ENCODE measurements at places on chromosomes 3 and 15.

DNA sequence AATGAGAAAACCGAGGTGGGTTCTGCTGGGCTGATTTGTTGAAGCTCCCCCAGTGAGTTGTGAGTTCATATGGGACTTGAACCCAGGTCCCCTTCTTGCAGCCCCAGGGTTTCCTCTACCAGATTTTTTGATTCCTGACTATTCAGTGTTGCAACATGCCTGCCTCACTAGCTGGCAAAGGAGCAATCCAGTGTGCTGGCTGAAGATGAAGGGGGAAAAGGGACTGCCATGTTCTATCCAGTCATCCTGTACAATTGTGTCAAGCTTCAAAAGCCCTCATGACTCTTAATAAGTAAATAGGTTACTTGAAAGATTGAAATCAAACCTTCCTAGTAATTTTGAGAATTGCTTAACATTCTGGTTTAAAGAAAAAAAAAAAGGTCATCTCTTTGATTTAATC lies 211.5 kb upstream of the TP63 start:
- DNase-seq: peak; percentile 1

- no peak for DNase-seq
Measured at GRCh38 chr15:60889006-60889405, 340.1 kb downstream of the RORA start.

DNA sequence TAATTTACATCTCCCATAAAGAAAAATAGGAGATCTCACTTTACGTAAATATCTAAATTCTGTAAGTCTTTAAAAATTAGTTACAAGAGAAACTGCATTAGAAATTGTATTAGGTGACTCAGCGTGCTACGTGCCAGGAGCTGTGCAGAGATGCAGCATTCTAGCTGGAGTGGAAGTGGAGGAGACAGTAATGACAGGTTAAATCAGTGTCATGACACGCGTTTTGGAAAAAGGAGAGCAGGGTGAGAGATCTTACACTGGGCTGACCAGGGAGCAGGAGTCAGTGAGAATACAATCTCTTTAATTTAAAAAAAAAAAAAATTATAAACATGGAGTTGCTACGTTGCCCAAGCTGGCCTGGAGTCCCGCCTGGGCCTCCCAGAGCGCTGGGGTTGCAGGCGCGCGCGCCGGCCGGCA lies 635 bp downstream of the TUBGCP5 start:
- DNase-seq: peak; percentile 83

- DNase-seq: peak; percentile 82
Measured at GRCh38 chr3:101011136-101011535, 17.9 kb upstream of the ABI3BP start.

GRCh38 chr3:120428924-120429323 lies 21.9 kb downstream of the FSTL1 start:
- DNase-seq: peak; percentile 71

DNA sequence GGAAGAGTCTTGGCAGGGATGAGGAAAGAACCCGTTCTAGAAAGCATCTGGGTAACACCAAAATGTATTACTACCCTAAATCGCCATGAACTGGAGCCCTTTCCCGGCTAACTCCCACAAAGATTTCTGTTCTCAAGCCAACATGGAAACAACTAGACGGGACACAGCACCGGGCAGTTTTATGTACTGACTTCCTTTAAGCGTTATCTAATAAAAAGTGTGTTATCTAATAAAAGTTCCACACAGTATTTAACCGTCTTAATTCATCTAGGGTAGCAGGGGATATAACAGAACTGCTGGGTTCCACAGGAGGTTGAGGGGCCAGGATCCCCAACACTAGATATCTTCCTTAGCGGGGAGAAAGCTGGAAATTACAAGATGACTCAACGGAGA lies 347 bp upstream of the C3orf62 start:
- peak; percentile 56 for DNase-seq

- no peak for DNase-seq
Measured at GRCh38 chr3:12375572-12375971, 86.7 kb downstream of the PPARG start.

GRCh38 chr15:42083605-42083908 lies 10.8 kb downstream of the PLA2G4D start:
- no peak for DNase-seq

- no peak for DNase-seq
Measured at GRCh38 chr15:49813625-49814024, 192.8 kb downstream of the DTWD1 start.

DNA sequence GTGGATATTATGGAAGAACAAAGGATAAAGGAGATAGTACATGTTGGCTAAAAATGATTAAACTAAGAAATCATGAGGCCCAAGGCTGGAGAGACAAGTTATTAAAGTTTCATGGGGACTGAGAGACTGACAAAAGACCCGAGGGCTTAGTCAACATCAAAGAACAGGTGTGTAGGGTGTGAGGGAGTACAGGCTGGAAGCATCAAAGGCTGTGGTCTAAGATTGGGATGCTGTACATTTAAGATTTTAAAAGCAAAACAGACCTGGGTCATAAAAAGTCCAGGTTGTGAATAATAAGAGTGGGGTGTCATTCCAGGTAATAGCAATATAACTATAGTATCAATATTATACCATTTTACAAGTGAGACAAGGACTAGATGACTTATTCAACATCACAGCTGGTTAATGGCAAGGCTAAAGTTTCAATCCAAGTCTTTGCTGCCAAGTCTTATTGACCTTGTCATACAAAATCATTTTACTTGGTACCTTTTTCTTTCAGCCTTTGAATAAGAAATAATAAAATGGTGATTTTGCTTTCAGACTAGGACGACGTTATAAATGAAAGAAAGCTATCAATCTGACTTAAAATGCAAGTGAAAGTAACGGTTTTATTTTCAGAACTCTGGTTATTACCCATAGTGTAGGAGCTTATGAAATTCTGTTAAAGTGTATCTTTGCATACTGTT lies 211.6 kb downstream of the TNIK start:
- no peak for DNase-seq

All from GM23248 (cell line).